ENCODE measurements at places on chromosomes 12 and 14.
A peak's percentile ranks its signal among the peaks of the same experiment; 100 is the strongest.

- DNase-seq = peak; percentile 66
Measured at GRCh38 chr12:68745904-68746571, at the start of gene SLC35E3. SLC35E3 (plus strand) TSS chr12:68746176; CDS start chr12:68746378, 202 bp downstream.

- DNase-seq = no peak
Measured at GRCh38 chr12:14928931-14929330, 9.4 kb downstream of the ERP27 start.

GRCh38 chr14:20400965-20401593 lies 12.2 kb downstream of the TEP1 start:
- no peak for DNase-seq

DNA sequence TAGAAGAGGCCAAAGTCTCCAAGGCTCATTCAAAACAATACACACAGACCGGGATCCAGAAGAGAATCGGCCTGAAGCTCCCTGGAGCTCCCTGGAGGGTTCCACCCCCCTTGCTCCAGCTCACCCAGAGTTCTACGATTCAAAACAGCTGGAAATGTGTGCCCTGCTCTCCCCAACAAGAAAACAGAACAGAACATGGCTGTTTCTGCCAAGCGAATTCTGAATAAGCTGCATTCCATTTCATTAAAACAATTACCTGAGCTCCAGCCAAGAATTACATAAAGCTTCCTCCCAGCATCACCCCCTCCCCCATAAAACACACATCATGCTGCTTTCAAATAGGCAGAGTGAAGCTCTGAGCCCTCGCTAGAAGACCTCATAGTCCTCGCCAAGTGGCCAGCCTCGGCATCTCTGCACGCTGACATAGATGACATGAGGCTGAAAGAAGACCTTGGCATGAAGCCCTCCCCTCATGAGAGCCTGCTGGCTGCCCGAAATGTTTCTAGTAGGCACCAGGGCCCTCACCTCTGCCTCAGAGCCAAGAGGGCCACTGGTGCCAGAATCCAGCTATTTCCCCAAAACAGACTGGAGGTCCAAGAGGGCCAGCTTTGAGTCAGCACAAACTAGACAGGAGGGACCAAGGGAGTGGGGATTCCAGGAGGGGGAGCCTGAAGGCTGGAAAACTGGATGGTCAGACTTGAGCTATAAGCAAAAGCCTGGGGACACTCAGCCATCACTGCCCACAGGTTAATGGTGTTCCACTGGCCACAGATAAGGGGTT lies 8.3 kb downstream of the PXN start:
- DNase-seq = no peak

DNA sequence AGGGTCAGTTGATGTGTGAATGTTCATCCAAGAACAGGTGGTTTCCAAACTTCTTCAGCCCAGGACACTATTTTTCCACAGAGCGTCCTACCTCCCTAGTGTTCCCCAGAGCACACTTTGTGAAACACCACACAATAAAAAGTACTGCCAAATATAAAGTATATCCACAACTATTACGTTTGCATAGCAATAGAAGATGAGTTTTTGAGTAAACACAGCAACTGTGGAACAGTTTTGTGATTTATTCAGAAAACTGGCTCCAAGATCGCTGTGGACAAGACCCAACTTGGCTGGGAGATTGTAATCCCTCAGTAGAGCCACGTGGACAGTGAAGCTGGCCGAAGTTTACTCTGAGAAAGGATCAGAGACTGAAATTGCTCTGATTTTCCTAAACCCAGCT lies 14.5 kb upstream of the MAP1LC3B2 start:
- no peak for DNase-seq

- no peak for DNase-seq
Measured at GRCh38 chr12:12442548-12443071, 85.7 kb downstream of the BORCS5 start.

DNA sequence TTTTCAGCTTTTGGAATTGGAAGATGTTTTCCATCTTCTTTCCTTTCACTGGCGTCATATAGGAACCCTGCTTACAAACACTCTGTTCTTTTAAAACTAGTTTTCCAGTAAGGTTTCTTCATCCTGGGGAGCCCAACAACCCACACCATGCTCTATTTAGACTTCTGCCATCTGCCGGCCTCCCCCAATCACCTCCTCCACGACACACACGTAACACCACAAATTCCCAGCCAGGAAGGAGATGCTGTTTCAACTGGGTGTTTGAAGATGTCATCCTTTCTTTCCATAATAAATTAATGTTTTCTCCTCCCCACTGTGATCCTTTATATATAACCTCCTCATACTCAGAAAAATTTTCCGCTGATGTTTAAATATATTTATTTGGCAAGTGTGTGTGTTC lies 231.4 kb upstream of the DDHD1 start:
- DNase-seq = no peak

DNA sequence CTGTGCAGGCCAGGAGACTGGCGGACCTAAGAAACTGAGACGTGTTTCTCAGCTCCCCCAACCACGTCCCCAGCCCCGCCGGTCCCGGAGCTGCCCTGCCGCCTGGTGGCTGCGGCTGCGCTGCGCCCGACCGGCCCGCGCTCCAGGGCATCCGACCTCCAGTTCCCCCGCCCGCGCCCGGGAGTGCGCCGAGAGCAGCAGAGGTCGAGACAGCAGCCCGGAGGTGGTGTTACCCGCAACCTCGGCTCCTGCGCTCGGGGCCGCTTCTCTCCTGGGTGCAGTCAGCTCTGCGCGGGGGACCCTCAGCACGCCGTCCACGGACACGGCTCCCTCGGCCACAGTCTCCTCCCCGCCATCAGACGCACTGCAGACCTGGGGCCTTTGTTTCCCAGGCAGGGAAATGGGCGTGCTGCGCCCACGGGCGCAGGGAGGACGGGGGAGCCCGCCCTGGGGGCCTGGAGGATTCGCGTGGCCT lies 21.6 kb upstream of the GPR132 start:
- DNase-seq = no peak

DNA sequence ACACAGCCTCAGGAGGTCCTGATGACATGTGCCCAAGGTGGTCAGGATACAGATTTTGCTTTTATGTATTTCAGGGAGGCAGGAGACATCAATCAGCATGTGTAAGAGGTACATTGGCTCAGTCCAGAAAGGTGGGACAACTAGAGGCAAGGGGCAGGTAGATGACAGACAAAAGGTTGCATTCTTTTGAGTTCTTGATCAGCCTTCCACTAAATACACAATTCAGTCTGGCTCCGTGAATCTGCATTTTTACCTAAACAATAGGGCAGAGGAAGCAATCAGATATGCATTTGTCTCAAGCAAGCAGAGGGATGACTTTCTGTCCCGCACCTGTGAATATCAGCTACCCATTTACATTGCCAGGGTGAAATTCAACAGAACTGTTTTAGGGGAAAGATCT lies 178.6 kb downstream of the KSR2 start:
- DNase-seq = no peak

GRCh38 chr14:27026097-27026496 lies 428.3 kb upstream of the NOVA1 start:
- DNase-seq = no peak

DNA sequence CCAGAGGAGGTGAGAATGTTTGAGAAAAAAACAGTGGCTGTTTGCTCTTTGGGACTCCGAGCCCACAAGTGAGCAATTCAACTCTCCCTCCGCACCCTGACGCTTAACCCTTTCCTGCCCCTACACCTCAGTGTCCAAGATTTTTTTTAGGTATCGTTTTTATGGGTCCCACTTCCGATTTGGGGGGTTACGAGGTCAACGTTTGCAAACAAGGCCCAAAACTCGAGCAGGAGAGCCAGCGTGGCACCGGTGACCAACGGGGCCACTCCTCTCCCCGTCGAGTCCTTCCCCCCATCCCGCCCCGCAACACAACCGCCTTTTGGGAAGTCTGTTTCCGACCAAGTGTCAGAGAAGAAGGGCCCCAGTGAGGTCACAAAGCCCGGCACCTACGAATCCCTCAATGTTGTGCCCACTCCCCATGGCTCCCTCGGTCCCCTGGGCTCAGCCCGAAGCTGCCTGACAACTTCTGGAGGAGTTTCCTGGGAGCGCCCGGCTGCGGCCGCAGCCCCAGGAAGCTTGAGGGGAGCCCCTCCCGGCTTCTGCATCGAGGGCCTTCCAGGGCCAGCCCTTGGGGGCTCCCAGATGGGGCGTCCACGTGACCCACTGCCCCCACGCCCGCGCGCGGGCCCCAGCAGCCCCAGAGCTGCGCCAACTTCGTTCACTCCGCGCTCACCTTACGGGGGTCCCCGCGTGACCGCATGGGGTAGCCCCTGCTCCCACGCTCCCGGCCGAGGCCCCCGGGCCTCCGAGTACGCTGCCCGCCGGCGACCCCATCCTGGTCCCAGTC lies 1.2 kb downstream of the CDK2AP1 start:
- no peak for DNase-seq

DNA sequence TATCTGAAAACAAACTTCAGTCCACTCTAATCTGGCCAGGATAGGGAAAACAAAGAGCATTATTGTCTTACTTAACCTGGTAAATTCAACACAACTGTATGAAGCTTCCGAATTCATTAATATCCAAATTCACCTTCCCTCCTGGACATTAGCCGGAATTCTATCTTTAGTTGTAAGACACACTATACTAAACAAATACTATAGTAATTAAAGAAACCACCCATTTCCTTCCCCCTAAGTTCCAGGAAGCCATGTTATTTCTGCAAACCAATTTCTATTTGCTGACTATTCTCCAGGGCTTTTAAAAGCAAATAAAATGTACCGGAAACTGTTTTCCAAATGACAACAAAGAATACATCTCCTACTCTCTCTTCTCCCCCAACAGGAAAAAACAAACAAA lies 122.7 kb upstream of the MDM1 start:
- DNase-seq = no peak

DNA sequence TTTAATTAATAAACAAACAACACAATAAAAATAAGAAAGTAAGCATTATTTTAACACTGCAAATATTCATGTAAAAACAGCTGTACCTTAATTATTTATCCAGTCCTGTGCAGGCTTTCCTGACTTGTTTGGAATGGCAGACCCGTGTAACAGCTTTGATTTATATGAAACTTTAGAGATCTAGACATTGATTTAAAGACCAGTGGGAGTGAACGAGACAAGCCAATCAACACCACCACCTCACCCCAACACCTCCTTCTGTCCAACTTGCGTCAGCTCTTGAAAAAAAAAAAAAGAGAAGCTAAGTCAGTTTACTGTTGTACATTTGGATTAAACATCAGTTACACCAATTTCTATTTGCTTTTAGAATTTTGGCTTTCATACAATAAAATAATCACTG lies 22.3 kb downstream of the SLC38A4 start:
- no peak for DNase-seq

DNA sequence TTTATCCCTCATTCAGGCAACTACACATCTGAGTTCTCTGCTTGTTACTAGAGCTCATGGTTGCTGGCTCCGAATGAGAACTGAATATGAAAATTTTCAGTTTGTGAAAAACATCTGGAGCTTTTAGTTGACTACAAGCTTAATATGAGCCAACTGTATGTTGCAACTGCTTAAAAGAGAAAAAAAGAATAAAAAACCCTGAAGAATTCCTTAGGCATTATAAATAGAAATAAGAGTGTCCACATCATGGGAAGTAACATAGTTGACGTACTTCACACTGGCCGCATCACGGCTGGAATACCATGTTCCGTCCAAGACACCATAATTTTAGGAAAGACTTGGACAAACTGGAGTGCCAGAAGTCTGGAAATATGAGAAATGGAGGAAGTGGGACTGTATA lies 57.9 kb downstream of the PDE3A start:
- no peak for DNase-seq

DNA sequence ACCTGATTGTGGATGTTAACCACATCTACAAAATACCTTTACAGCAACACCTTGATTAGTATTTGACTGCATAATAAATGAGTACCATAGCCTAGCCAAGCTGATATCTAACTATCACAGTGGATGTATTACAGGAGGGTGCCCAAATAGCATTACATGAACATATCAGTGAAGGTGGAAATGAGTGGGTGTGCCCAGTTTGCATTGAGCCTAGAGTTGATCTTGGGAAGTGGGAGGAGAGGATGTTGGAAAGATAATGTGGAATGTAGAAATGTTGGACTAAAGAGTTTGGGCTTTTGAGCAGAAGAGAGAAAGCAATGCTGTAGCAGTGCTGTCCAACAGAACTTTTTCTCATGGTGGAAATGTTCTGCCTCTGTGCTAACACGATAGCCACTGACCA lies 98.9 kb downstream of the ANO6 start:
- no peak for DNase-seq

GRCh38 chr14:103451401-103451800 lies 66.2 kb downstream of the MARK3 start:
- DNase-seq = no peak

- no peak for DNase-seq
Measured at GRCh38 chr14:70680748-70681147, 39.0 kb downstream of the TTC9 start.

DNA sequence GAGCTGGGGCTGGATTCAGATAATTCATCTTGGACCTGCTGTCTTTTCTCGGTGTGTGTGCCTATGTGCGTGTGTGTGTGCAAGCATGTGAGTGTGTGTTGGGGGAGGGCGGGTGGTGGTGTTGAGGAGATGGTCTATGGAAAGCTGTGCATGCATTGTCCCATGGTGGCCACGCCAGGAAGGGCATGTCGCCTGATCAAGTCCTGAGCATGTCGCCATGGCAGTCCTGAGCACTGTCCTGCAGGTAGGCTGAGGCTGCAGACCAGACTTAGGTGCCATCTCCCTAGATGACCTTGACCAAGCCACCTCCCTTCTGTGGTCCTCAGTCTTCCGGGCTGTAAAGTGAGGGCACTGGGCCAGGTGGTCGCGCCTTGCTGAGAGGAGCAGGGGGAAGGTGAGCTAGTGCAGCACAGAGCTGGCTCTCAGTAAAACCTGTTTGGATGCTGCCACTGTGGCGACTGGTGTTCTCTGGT lies 81.4 kb downstream of the PAPOLA start:
- no peak for DNase-seq

- DNase-seq = no peak
Measured at GRCh38 chr12:74365178-74365964, 172.3 kb upstream of the ATXN7L3B start.

DNA sequence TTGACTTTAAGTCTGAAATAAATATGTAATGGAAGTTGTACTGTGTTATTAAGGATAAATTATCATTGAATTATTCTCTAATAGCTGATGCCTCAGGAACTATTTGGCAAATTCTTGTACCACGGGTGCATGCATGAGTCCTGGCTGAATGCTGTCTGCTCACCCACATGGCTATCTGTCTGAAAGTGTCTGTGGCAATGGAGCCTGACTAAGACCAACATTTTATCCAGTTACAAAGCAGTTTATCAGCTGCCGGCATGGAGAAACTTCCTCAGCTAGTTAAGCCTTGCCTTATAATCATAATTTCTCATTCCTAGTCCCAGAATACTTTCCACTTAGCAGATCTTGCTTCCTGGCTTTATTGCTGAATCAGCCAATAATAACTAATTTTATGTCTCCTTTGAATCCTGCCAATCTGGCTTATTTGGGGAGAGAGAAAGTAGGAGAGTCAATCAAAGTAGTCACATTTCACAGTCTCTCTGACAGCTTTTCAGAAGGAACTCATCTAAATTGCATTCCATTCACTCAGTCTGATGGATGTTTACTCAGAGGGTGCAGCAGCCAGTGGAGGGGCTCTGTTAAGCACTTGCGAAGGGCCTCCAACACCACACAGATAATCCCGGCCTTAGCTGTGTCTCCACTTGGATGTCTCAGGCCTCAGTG lies 280.6 kb upstream of the CLEC14A start:
- no peak for DNase-seq

Data from omental fat pad (tissue), 4 donors.